ENCODE measurements at places on chromosomes 16 and 17. TPM values are rescaled to one million over a fixed set of nuclear protein-coding genes. Genes with fewer than 3 reads are reported as not detected.

The ABCC12 gene
- not detected for polyA plus RNA-seq

The JPH3 gene
- not detected for polyA plus RNA-seq

The NDUFAB1 gene
- polyA plus RNA-seq = 211 TPM

GRCh38 chr16:20918486-20919239, 18.1 kb downstream of the LYRM1 start:
- peak; percentile 50 for DNase-seq
- peaks cover 30% of the 10 kb centered on the region for H3K36me3 ChIP-seq
- H3K4me3 ChIP-seq = no peak overlapping the region

DNA sequence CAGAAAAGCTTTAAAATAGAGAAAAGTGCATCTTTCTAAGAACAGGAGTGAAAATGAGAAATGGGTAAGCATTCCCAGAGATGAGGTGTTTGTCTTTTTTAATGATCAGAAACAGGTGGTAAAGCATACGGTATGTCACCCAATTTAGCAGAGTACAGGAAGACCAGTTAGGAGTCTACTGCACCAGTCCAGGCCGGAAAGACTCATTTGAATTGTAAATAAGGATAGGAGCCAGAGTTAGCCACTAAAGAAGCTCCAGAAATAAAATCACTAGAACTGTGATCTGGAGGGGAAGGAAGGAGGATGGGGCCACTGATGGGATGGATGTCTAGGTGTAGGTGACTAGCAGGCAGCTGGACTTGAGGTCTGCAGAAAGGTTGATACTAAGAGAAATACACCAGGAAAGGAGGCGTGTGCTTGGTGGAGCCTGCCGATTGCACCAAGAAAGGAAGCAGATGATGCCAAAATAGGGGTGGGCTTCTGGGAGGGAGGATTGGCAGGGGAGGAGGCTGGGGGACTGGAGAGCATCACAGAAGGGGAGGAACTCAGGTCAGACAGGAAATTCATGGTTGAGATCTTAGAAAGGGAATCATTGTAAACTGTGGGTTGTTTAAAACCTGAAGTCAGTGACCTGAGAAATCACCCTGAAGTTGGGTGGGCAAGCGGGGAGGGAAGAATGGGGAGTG, 8.1 kb upstream of the NAT9 start:
- no peak overlapping the region for H3K27ac ChIP-seq
- no peak overlapping the region for H3K4me3 ChIP-seq
- no peaks in the 10 kb centered on the region for H3K27me3 ChIP-seq
- H3K36me3 ChIP-seq = peaks cover 61% of the 10 kb centered on the region
- no peak for DNase-seq

- H3K27ac ChIP-seq = no peak overlapping the region
- H3K4me1 ChIP-seq = peaks cover 23% of the 10 kb centered on the region
- peaks cover 6% of the 10 kb centered on the region for H3K36me3 ChIP-seq
- DNase-seq = peak; percentile 16
Measured at GRCh38 chr17:2690165-2691068, 21.1 kb downstream of the CLUH start.
